Nephron progenitor cell (in vitro differentiated cells): ENCODE measurements at places on chromosomes 1 and 21.

DNA sequence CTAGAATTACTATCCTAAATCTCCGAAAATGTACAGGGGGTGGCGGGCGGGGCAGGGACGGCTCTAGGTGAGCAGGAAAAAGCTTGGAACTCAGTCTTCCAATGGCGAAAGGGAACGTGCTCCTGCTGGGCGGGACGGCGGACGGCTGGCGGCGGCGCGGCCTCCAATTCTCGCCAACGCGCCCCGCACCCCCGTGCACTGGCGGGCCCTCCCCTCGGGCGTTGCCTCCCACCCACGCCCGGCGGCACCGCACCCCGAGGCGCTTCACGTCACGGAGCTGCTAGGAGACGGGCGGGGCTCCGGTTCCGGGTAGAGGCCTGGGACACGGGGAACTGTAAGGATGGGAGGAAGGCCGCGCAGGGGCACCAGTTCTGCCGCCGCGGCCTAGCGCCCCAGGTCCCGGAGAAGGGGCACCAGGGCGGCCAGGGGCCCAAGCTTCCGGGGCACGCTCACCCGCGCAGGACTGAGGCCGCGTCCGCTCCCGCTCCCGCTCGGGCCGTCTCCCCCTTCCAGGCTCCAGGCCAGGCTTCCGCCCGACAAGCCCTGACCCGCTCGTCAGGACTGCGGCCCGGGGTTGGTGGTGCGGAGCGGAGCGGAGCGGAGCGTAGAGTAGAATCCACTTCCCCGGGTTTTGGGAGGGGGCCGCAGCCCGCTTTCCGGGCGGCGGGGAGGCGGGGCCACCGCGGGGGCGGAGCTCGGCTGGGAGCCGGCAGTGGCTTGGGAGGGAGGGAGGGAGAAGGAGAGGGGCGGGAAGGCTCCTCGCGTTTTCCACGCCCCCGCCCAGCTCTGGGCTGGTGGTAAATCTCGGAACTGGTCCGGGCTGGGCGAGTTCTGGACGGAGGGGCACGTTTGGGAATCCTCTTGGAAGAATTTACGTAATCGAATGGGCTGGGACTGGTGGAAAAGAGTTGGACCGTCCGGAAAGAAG, at the start of gene DDX59:
TSS of gene DDX59 (minus strand) at position 594 of the 928 bp plus-strand sequence. CDS start 3,167 bp downstream, outside the sequence.
- H3K27ac ChIP-seq, result peak within 1 kb of the TSS; percentile 99
- peaks cover 42% of the 10 kb centered on the region for H3K4me1 ChIP-seq
- peak within 1 kb of the TSS; percentile 95 for H3K4me3 ChIP-seq
- H3K27me3 ChIP-seq, result no peaks in the 10 kb centered on the region
- peaks cover 31% of the 10 kb centered on the region for H3K36me3 ChIP-seq

DNA sequence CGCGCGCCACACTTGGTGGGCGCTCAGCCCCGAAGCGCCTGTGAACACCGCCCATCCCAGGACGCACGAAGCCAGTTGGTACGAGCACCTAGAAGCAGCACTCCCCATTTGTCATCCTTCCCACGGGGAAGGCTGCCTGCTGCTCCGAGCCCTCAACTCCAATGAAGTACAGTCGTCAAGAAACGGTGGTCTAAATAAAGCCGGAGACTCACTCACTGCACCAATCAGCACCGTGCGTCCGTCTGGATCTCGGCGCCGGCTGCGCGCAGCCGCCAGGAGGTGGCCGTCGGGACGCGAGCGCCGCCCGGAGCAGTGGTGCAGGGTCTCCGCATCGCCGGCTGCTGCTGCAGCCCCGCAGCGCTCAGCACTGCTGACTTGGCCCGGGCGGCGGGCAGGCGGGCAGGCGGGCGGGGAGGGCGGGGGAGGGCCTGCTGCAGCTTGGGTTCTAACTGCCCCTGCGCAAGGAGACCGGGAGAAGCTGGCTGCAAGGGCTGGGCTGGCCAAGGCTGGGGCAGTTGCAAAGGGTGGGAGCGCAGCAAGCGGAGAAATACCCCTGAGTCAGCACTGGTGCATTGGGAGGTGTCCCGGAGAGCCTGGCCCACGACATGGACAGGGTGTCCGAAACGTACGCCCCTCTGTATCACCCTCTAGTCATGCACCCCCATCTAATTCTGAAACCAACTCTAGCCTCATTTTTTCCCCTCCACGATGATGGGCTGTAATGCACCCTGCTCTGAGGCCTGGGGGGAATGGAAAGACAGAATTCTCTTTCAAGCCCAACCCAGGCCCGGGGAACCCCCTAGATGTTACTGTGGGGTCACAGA, 35.8 kb upstream of the H6PD start:
- DNase-seq, result peak; percentile 81
- H3K4me1 ChIP-seq, result peaks cover 65% of the 10 kb centered on the region
- peaks cover 88% of the 10 kb centered on the region for H3K27me3 ChIP-seq

- peak overlapping the region; percentile 82 for H3K27ac ChIP-seq
- peak; percentile 29 for DNase-seq
- no peaks in the 10 kb centered on the region for H3K36me3 ChIP-seq
- H3K27me3 ChIP-seq, result peaks cover 19% of the 10 kb centered on the region
Measured at GRCh38 chr1:225746361-225747179, 31.1 kb upstream of the SRP9 start.

GRCh38 chr21:23016617-23017016, 2018.4 kb downstream of the NCAM2 start:
- H3K27me3 ChIP-seq, result peaks cover 2% of the 10 kb centered on the region
- no peak overlapping the region for H3K4me3 ChIP-seq
- H3K27ac ChIP-seq, result no peak overlapping the region
- peak; percentile 11 for DNase-seq
- H3K36me3 ChIP-seq, result no peaks in the 10 kb centered on the region

GRCh38 chr1:187203257-187203656, 374.5 kb downstream of the PLA2G4A start:
- no peaks in the 10 kb centered on the region for H3K36me3 ChIP-seq
- no peak overlapping the region for H3K4me3 ChIP-seq
- no peak overlapping the region for H3K27ac ChIP-seq
- H3K27me3 ChIP-seq, result peaks cover 3% of the 10 kb centered on the region

DNA sequence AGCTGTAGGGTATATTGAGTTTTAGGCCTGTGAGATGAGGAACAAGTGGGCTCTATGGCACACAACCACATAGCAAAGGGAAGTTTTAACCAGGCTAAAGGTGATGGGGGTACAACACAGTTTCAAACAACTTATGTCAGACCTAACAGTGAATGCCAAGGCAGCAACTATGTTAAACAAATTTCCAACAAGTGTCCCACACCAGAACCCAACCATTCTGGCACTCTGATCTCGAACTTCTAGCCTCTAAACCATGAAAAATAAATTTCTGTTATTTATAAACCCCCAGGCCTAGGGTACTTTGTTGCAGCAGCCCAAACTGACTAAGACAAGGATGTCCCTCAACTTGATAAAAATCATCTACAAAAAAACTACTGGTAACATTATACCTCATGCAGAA, 52.3 kb upstream of the INSL5 start:
- H3K36me3 ChIP-seq, result peaks cover 6% of the 10 kb centered on the region

DNA sequence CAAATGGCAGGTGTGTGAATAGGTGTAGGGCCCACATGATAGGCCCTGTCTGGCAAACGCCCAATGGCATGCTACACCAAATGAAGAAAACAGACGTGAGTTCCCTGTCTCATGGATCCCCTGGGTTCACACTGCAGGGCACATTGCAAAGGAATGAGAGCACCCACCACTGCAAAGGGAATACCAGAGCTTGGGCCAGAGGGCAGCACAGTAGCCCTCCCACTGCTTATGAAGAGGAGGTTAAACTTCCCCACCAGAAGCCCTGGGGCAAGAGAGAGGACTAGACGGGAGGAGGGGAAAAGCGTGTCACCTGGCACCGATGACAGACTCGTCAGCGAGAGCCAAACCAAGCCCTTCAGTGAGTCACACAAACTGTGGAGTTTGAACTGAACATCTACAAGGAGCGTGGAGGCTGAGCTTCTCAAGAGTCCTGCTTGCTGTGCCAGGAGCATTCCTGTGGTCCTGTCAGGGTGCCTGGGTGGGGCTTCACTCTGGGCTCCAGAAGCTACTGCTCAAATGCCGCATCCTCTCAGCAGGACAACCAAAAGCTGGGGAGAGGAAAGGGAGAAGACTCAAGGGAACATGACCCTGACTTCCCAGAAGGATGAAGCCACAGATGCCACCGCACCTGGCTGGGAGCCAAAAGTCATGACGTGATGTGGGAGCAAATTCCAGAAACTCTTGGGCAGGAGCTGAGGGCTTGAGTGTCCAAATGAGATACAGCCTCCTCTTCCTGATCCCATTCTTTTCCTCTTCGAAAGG, 61.1 kb downstream of the TOMM20 start:
- peak overlapping the region; percentile 14 for H3K4me3 ChIP-seq
- H3K27me3 ChIP-seq, result peaks cover 7% of the 10 kb centered on the region
- peaks cover 59% of the 10 kb centered on the region for H3K4me1 ChIP-seq
- H3K27ac ChIP-seq, result no peak overlapping the region

GRCh38 chr1:243217349-243217748, 37.7 kb downstream of the CEP170 start:
- no peaks in the 10 kb centered on the region for H3K4me1 ChIP-seq
- no peak for DNase-seq
- H3K27me3 ChIP-seq, result no peaks in the 10 kb centered on the region
- peaks cover 91% of the 10 kb centered on the region for H3K36me3 ChIP-seq
- no peak overlapping the region for H3K4me3 ChIP-seq
- H3K27ac ChIP-seq, result no peak overlapping the region

GRCh38 chr1:110059133-110059863, 11.2 kb downstream of the ALX3 start:
- H3K4me3 ChIP-seq, result peak overlapping the region; percentile 48
- H3K27ac ChIP-seq, result peak overlapping the region; percentile 77
- peaks cover 83% of the 10 kb centered on the region for H3K4me1 ChIP-seq
- peaks cover 41% of the 10 kb centered on the region for H3K36me3 ChIP-seq
